ENCODE measurements at places on chromosomes 1 and 21. TPM values are rescaled to one million over a fixed set of nuclear protein-coding genes. Genes with fewer than 3 reads are reported as not detected.

- DNase-seq: no peak
Measured at GRCh38 chr1:56973923-56974742, 8.3 kb upstream of the C8B start.

- DNase-seq: no peak
Measured at GRCh38 chr1:219506473-219506899, 106.4 kb downstream of the ZC3H11B start.

GRCh38 chr1:6000444-6001288, 8.4 kb upstream of the NPHP4 start:
- no peak for DNase-seq

- DNase-seq: no peak
Measured at GRCh38 chr21:32335601-32336575, 37.2 kb downstream of the MRAP start.

GRCh38 chr1:220341126-220341525, 68.9 kb upstream of the RAB3GAP2 start:
- no peak for DNase-seq

DNA sequence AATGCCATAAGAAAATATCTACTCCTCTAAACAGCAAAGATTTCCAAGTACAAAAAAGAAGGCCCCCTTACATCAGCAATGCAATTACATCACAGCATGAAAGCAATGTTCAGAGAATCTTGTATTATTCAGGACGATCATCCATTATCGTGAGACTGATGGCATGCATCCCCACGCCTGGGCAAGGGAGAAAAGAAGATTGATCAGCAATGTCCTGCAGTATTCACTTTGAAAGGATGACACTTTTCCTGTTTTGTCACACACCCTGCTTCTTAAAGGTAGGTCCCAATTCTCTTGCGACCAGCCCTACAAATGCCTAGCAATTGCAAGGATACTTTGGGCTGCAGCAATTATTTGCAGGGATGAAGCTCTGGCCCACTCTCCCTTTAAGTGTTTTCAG, 108.7 kb downstream of the TOMM20 start:
- no peak for DNase-seq

- no peak for DNase-seq
Measured at GRCh38 chr1:16727190-16728111, 12.9 kb upstream of the RNU1-4 start.

- DNase-seq: no peak
Measured at GRCh38 chr1:107786203-107786845, 178.7 kb downstream of the VAV3 start.

DNA sequence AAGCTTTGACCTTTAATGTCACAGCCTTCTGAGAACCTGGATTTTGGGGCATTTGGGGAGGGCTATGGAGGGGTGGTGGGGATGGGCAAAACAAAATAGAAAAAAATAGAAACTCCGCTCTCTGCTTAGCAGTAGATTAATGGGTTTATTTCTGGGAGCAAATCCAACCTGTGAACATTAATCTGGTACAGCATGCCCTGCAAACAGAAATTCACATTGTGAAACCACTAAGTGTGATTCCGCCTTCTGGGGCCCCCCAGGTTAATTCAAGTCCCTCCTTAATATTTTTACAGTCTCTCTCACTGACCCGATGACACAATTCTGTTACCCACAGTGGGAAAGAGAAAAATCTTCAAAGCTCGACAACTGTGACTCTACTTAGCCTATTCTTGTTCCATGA, 76.4 kb downstream of the TIAM1 start:
- no peak for DNase-seq

DNA sequence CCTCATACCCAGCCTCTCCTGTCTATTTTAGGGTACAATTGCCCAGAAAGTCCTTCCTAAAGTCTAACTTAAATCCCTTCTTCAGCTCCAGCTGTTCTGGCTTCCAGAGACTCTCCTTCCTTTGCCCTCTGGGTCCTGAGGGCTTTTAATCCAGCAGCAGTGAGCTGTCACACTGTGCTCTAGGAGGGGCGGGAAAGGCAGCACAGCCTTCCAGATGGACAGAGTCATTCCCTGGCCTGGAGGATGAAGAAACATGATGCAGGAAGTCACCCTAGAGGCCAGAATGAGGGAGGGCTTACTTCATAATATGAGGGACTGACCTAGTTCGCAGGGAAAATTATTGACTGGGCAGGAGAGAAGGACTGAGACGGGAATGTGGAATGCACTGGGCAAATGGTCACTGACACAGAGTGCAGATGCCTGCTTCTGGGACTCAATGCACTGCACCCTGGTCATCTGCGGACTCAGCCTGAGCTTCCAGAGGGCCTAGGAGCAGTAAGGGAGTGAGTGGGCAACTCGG, 1.3 kb downstream of the SH2D2A start:
- no peak for DNase-seq

DNA sequence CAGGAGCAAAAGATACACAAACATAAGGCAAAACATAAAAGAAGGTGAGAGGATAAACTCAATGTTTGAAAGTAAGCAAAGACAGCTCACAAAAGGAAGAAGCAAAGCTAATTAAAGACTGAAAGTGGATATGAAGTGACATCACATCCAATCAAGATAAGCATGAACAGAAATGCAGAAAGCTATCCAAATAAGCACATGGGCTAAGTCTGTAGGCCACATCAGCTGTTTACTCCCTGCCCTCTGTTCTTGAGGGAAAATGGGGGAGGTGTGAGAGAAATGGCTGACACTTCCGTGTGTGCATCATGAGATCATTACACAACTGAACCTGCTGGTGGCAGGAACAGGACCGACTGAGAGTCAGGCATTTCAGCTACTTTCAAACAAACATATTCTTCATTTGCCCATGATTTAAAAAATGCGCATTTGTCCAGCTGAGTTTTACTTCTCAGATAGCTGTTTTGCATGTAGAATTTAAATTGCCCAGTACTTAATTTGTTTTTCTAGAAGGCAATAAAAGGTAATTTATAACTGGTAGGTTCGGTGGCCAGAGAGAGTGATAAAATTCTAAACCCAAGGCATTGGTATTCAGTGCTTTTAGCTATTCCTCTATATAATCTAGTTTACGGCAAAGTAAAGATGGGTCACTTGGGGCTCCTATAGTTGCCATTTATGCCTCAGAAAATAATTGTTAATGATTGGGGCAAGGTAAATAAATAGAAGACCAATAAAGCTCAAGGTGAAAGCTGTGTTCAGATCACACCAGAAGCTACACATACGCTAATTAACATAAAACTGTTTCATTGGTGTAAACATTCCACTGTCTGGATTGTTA, 27.2 kb upstream of the MAN1A2 start:
- DNase-seq: no peak

DNA sequence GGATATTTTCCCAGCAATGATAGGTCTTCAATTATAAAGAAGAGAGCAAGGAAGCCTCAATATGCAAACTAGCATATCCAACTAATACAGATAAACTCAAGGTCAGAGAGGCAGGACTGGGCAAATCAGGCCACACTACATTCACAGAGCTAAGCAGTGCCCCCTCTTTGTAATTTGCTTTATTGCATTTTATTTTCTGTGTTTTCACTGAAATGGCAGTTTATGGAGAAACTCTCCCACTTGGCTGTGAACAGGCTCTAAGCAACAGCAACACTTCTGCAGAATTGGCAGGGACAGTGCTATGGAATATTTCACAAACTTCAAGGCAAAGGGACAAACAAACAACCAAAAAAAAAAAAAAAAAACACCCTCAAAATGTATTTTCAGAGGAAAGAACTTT, 93.4 kb upstream of the SOD1 start:
- DNase-seq: no peak

- DNase-seq: no peak
Measured at GRCh38 chr21:41605178-41605933, 97.4 kb upstream of the TMPRSS2 start.

- no peak for DNase-seq
Measured at GRCh38 chr1:236307435-236307834, 25.7 kb upstream of the ERO1B start.

- DNase-seq: no peak
Measured at GRCh38 chr1:171221665-171222591, 26.4 kb upstream of the FMO1 start.

- DNase-seq: no peak
Measured at GRCh38 chr1:45381243-45381642, 41.0 kb upstream of the MUTYH start.

GRCh38 chr1:6490181-6491080, 1.0 kb downstream of the PLEKHG5 start:
- DNase-seq: peak; percentile 45

- DNase-seq: peak; percentile 6
Measured at GRCh38 chr21:45994086-45994661, 12.6 kb downstream of the COL6A1 start.

DNA sequence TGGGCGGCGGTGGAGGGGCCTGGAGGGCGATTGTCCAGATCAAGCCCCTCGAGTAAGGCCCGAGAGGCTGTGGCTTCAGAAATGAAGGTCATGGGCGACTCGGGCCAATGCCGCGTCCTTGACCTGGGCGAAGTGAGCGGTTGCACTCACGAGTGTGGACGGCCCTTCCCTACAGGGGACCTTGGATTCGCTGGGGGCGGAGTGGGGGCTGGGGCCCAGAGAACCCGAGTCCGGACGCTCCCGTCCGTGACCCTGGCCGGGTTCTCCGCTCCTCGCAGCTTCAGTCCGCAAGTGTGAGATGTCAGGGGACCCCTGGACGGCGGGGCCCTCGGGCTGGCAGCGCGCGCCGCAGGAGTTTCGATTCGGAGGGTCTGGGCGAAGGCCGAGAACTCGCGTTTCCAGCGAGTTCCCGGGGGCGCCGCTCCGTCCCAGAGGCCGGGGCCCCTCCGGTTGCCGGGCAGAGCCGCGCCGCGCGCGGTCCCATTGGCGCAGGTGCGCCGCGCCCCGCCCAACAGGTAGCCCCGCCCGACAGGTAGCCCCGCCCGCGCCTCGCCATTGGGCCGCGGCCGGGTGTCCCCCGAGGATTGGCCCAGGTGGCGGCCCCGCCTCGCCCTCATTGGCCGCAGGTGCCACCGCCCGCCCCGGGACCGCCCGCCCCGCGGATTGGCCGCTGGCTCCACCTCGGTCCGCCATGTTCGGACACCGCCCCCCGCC, at the start of gene PRKCZ:
Gene PRKCZ (plus strand): TSS at position 694 of the 714 bp plus-strand sequence. CDS start 220 bp downstream, outside the sequence.
- DNase-seq: peak; percentile 95

GRCh38 chr1:192589813-192590212, 14.2 kb downstream of the RGS1 start:
- no peak for DNase-seq

GRCh38 chr1:119766374-119766794, 2.3 kb downstream of the HMGCS2 start:
- no peak for DNase-seq

GRCh38 chr21:38567335-38567969, 69.2 kb upstream of the ERG start:
- no peak for DNase-seq

The PKLR gene
- total RNA-seq: not detected

The ICOSLG gene
- 19.1 TPM for total RNA-seq

The FAM72C gene
- total RNA-seq: not detected

The RTCA gene
- 44.4 TPM for total RNA-seq

The TRNP1 gene
- total RNA-seq: not detected

The COL8A2 gene
- total RNA-seq: 0.25 TPM

The MYBPH gene
- not detected for total RNA-seq

The GJA8 gene
- total RNA-seq: not detected

The CTNNBIP1 gene
- total RNA-seq: 9.2 TPM

The ERG gene
- not detected for total RNA-seq

The FCGR1A gene
- not detected for total RNA-seq

Measured in T-helper 17 cell (primary cell).